ENCODE measurements at places on chromosomes 1 and 21. TPM values are rescaled to one million over a fixed set of nuclear protein-coding genes. Genes with fewer than 3 reads are reported as not detected.

TMCC2 gene
- 4.6 TPM for polyA plus RNA-seq

KIRREL1 gene
- 64.6 TPM for polyA plus RNA-seq

HTR1D gene
- polyA plus RNA-seq: 0.06 TPM

FCRL1 gene
- polyA plus RNA-seq: not detected

KCNK2 gene
- 41.3 TPM for polyA plus RNA-seq

BSND gene
- not detected for polyA plus RNA-seq

FAM76A gene
- polyA plus RNA-seq: 2.6 TPM

MAP3K7CL gene
- 22.3 TPM for polyA plus RNA-seq

CNIH3 gene
- polyA plus RNA-seq: 3.1 TPM

TNFRSF4 gene
- 0.15 TPM for polyA plus RNA-seq
